ENCODE measurements at places on chromosomes 2 and 18.
A peak's percentile ranks its signal among the peaks of the same experiment; 100 is the strongest.

DNA sequence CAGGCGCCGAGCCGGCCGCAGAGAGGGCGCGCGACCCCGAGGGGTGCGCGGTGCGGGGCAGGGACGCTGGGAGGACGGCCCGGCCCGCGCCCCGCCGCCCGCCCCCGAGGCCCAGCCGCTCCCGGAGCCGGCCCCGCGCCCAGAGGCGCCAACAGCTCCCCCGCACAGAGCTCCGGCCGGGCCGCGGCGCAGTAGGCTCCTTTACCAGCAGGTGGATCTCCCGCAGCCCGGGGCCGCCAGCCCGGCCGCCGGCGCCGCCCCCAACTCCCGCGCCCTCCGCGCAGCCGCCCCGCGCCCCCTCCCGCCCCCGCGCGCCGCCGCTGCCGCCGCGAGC lies 258 bp downstream of the MGAT4A start:
- DNase-seq: no peak

- DNase-seq: no peak
Measured at GRCh38 chr2:8197101-8197500, 484.8 kb upstream of the ID2 start.

DNA sequence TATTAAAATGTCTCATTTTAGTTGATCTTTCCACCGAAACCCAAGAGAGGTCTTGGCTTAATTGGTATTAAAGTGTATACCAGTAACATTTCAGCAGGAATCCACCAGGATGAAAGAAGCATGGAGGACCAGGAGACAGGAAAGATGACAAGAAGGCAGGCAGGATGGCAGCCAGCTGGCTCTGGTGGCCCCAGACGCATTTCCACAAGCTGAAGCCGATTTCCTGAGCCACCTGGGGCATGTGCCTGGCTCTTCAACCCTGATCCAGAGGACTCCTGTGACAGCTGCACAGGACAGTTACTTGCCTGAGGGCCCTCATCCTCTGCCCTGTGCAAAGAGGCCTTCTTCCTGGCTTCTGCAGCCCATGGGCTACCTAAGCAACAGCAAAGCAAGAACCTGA lies 56.9 kb upstream of the NFU1 start:
- no peak for DNase-seq

- no peak for DNase-seq
Measured at GRCh38 chr2:145748927-145749326, 1229.0 kb upstream of the ZEB2 start.

DNA sequence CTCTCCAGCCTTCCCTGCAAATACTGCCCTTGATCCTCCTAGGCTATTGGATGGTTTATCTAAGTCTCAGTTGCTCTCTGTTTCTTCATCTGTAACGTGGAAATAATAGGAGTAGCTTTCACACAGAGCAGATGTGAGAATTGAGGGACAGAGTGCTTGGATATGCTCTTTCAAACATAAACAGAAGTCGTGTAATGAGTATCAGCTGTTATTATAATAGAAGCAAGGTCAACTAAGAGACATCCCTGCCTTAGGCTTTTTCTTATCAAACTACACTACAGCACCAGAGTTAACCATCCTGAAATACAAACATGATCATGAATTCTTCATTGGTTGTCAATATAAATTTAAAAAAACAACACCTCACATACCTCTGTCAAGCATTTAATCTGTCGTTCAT lies 138.2 kb downstream of the DOK6 start:
- DNase-seq: no peak

DNA sequence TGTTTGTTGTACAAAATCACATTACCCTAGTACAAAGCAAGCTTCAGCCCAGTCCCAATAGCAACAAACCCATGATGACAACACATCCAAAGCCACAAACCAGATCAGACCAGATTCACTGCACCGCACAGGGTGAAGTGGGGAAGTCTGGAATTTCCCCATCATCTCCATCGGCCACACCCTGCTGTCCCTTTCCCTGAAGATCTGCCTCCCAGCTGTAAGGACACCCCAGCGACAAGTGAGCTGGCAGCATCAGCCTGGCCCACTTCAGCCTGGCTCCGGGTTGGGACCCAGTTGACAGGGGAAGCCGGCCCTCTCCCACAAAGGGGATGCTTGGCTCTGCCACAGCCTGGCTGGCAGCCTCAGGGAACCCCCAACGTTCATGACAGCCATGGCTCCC lies 207.6 kb downstream of the MGAT5 start:
- no peak for DNase-seq

GRCh38 chr18:11859903-11860407 lies 8.7 kb downstream of the CHMP1B start:
- no peak for DNase-seq

DNA sequence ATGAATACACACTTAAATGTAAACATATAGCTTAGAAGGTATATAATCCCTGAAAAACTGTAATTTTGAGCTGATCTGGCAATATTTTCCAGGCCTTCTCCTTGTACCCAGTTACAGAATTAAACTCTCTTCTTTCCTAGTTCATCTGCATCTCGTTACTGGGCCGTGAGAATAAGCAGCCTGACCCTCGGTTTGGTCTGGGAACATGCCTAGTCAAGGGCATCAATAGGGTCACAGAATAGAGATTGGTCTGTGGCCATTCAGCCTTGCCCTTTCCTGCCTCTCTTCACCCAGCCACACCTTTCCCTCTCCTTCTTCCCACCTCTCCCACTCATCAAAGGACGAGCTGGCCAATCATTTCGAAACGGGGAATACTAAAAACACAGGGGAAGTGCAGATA lies 27.3 kb downstream of the SULT1C2 start:
- no peak for DNase-seq

GRCh38 chr2:82641598-82642180 lies 1817.4 kb downstream of the SUCLG1 start:
- no peak for DNase-seq

DNA sequence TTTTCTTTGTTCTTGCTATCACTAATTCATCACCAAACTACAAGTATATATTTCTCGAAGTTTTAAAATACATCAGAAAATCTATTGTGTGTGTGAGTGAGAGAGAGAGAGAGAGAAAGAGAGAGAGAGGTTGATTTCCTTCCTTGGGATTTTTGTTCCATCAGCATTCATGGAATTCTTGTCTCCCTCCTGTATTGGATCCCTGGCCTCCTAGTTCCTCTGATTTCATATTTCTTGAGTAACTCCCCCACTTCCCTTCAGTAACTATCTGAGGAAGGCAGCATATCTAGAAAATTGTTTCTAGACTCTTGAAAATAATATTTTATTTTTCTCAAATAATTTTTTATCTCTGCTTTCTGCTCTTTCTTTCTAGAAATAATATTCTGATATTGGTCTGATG lies 13.3 kb upstream of the ACTR2 start:
- DNase-seq: no peak

GRCh38 chr18:52395146-52395852 lies 55.3 kb downstream of the DCC start:
- no peak for DNase-seq

- DNase-seq: no peak
Measured at GRCh38 chr2:66030553-66030952, 404.4 kb upstream of the MEIS1 start.

DNA sequence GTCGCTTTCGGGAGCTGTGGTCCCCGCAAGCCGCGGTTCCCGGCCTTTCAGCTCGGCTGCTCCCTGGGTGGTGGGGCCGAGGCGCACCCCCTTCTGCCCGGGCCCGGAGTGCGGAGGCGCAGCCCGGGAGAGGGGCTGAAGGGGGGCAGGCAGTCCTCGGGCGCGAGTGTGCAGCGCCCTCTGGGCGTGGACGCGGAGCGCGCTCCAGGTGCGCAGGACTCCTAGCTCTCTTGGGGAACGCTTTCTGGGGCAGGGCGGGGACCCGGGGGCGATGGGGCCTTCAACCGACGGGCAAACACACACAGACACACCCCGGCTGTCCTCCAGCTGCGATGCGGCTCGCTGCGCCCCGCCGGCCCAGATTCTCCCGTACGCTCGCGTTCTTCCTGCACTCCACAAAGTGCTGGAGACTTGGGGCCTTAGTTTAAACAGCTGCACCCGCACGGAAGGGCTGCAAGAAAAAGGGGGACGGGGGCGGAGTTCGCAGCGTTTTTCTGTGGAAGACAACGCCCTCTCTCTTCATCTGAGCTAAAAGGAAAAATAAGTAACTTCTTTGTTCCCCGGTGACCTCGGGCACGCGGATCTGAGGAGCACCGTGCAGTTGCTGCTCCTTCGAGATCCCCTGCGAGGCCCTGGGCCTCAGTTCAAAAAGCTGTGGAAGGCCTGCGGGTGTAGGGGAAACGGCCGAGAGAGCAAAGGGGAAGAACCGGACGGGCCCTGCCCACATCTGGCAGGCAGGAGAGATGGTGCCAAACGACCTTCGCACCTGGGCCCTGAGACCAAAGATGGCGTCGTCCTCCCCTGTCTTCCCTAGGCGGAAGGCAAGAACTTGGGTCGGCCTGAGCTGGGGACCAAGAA lies 593 bp upstream of the SDC1 start:
- no peak for DNase-seq

GRCh38 chr2:70948337-70949003 lies 12.8 kb downstream of the ATP6V1B1 start:
- DNase-seq: peak; percentile 75

- DNase-seq: no peak
Measured at GRCh38 chr2:102186791-102187495, at the start of gene IL1RL2. Gene IL1RL2 (plus strand): TSS chr2:102187023. CDS start chr2:102187868, 845 bp downstream.

DNA sequence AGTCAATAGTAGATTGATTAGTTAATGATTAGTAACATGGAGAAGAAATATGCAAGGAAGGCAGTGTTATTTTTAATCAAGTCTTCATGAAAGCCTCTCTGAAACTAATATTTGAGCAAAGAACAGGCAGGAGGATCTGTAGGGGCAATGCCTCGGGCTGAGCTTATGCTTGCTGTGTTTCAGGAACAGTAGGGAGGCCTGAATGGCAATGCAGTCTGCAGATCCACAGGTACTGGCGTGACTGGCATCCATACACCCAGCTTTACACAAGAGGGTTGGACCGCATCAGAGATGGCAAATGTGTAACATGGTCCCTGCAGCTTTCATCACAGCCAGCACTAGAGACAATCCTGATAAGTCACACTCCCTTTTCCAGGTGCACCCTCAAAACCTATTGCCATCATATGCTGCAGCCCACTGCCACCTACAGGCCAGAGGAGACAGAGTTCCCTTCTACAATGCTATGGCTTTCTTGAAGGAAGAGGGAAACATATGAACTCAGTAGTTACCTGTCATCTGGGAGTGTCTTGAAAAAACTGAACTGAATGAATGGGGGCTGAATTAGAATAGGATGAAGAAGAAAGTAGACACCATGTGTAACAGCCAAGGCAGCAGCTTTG lies 582.4 kb upstream of the RAB6C start:
- DNase-seq: no peak

- DNase-seq: no peak
Measured at GRCh38 chr2:98598781-98599428, 9.4 kb downstream of the COA5 start.

DNA sequence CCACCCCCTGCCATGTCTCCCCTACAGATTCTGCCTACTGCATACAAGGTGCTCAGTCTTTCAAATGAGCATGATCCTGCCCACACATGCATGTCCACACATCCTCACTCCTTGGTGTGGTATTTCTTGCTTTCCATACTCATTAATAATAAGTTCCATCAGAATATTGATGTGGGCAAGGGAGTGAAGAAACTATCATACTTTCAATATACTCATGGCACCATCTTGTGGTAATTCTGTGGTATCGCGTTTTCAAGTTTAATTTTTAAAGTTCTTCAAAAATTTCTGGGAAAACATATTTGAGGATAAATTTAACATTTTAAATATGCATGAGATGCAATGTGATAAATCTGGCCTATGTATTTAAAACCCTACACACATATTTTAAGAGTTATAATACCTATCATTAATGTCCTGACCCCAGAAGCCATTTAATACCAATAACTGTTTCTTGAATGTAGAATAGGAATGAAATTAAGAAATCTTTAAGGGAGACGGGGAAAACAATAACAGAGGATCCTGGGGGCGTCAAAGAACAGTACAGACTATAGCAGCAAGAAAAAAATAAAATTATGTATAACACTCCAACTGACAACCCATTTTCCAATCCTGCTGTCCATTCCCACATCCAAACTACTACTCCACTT lies 110.1 kb downstream of the ZNF385B start:
- no peak for DNase-seq

DNA sequence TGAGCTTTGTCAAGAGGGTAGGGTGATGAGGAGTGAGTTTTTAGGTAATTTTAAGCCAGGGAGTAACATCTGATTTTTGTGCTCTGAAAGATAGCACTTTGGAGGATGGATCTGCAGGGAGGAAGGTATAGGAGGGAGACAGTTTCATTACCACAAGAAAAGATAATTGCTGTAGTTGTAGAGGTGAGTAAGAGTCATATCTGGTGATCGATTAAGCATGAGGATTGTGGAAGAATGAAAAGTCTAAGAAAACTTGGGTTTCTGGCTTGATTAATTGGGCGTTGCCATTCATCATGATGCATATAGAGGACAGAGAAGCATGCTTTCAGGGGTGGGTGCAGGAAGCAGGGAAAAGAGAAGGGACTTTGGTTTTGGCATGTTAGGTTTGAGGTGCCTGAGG lies 18.5 kb downstream of the KCMF1 start:
- DNase-seq: no peak

DNA sequence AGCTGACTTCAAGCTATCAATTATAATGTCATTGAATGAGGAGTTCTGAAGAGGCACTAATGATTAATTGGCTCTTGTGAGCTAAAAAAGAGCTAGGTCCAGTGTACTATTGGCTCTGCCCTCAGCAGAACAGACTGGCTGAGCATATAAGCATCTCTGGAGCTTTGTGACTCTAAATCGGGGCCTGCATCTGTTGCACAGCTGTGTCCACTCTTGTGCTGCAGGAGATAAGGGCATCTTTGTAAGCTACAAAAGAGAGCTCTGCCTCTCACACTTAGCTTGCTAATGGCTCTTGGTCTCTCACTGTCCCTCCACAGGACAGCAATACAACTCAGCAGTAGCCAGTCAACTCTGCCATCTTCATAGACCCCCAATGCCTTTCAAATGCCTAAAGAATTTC lies 61.5 kb upstream of the L3MBTL4 start:
- DNase-seq: no peak

- DNase-seq: no peak
Measured at GRCh38 chr2:152537081-152537651, 180.1 kb downstream of the PRPF40A start.

DNA sequence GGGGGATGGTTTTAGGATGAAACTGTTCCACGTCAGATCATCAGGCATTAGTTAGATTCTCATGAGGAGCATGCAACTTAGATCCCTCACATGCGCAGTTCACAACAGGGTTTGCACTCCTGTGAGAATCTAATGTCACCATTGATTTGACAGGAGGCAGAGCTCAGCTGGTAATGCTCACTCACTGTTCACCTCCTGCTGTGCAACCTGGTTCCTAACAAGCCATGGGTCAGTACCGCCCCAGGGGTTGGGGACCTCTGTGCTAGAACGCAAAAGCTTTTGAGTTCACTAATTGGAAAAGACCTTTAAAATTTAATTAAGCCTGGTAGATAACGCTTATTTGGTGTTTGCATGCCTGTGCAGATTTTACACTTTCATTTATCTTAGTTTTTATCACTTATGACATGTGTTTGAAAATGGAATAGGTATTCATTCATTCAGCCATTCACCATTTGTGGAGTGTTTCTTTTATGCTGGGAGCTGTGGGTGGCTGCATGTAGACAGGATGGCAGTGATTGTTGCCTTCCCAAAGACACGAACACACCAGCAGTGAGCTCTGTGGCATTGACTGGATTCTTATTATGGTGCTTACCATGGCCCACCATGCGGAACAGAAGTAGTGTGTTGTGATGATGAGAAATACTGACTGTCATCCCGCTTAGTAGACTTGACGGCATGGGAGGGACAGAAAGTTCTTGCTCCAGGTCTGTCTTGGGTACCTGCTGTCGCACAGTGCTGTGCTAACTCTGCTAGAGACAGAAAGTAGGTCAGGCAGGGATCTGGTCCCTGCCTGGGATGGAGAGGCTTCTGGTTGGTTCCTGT lies 6.4 kb downstream of the RAB31 start:
- DNase-seq: no peak
